Sigmoid colon (tissue), 7 donors: ENCODE measurements at places on chromosomes 5 and 9.

GRCh38 chr9:19424176-19424779, 15.5 kb downstream of the ACER2 start:
- no peak for DNase-seq

DNA sequence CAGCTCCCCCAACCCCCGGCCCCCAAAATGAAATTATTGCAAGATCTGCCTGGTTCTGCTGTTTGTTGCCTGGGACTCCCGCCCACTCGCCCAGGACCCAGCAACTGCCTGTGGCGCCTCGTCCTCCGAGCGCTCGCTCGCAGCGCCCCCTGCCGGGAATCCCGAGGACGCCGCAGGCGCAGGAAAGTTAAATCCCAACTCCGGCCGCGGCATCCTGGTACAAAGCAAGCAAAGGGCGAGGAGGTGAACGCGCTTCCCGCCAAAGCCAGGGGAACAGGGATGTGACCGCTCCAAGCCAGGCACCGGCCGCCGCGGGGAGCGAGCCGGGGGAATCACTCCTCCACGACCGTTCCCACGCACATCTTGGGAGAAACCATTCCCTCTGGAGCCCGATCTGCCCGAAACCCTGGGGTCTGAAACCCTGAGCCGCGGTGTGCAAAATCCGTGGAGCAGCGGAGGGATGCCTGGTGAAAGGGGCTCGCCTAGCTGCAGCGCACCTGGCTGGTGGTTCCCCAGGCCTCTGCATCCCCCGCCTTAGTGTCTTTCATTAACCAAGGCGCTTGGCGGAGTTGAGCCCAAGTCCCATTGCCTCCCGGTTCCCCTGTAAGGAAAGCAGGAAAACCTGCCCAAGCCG, 1.3 kb downstream of the SEMA5A start:
- peak; percentile 92 for DNase-seq

GRCh38 chr9:90836411-90837080, 34.9 kb downstream of the SYK start:
- DNase-seq: no peak

- DNase-seq: no peak
These were observed 658.5 kb downstream of the BNC2 start for GRCh38 chr9:16211946-16212345.

DNA sequence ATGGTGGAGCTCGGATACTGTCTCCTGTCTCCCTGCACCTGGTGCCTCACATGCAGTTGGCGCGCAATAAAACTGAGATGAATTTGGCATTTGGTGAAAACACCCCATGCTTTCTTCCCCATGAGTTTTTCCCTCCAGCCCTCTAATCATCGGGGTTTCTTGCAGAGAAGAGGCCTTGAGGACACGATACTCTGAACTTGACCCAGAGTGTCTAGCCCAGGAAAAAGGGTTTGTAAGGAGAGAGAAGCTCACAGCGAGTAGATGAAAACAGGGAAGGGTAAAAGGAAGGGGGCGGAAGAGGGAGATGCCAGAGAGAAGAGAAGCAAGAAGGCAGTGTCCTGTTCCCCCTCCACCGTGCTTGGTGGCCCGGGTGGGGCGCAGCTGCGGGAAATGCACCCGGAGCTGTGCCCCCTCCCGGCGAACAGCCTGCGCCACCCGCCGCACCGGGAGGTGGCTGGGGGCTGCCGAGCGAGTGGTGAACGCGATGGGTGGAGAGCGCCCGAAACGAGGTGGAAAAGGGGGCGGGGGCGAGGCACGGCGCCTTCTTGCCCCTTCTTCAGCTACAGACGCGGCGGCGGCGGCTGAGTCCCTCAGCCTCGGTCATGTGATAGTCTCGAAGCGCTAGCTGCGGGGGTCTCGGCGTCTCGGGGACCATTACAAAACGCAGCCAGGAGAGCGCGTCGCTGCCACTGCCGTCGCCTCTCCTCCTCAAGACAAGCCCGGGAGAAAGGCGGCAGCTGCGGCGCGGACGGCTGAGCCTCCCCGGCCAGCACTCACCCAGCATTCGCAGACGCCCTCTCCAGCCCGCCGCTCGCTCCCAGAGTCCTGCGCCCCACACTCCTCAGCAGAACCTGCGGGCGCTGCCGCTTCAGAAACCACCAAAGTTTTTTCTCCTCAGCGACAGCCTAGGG, 1.1 kb upstream of the FOXB2 start:
- DNase-seq: no peak

DNA sequence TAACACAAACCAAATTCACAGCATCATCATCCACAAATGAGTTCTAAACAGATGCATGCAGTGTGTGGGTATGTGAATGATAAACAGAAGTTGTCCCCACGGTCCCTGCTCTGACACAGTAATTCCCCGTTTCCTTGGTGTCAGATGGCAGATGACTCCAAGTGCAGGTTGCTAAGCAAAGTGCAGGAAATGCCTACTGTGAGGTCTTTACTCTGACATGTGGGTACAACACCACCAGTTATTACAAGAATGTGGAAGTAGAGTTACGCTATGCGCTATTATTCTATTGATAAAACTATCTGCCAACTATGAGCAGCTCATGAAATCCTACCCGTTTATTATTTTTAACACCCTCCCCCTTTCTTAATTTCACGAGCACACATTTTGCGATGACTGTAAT, 448.9 kb downstream of the BNC2 start:
- no peak for DNase-seq

- DNase-seq: no peak
These were observed 301.6 kb downstream of the NR2F1-AS1 start for GRCh38 chr5:93279296-93279963.
